ENCODE measurements at places on chromosomes 13 and 19. TPM values are rescaled to one million over a fixed set of nuclear protein-coding genes. Genes with fewer than 3 reads are reported as not detected.

The C13orf42 gene
- not detected for total RNA-seq

The TEX101 gene
- not detected for total RNA-seq

DNA sequence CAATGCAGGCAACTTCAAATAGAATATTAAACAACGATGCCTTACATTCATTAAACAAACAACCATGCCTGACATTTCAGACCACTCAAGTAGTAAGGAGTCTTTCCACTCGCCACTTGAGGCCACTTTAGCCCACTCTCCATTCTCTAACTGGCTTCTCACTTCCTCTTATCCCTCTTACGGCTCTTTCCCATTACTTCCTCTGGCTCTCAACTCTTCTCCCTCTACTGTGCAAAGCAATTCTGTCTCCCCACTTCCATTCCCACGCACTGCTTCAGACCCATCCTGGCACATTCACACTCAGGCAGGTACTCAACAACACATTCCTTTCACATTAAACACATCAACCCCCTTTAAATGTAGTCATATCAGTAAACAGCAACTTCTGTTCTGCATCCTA, 229.8 kb upstream of the IPO5 start:
- DNase-seq: no peak

DNA sequence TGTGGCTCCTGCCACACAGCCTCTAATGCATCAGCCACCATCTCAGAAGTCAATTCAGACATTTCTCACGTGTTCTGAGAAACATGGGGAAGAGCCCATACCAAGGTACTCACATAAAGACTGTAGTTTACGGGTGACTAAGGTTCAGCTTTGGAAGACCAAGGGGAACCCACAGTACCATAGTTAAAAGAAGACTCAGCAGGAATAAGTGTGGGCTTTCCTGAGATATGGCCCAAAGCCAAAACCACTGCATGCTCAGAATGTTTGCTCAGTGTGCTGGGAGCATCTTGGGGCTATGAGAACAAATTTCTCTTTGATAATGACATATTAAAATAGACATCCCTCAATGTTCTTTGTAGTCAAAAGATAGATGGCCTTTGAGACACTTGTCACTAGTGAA, 283.8 kb downstream of the DCT start:
- no peak for DNase-seq

DNA sequence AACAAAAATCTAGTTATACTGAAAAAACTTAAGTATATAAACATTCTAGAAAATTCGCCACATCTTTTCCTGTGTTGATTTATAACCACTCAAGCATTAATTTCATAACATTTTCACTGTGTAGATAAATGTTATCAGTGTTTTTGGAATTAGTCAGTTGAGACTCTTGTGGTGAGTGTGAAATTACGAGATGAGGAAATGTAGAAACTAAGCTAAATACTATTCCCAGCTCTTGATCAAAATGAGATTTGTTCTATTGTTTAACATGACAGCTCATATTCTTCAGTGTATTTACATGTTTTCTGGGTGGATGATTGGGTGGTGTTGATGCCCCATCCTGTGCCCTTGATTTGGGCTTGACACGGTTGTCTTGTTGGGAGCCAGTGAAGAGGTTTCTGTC, 406.8 kb downstream of the DACH1 start:
- no peak for DNase-seq

DNA sequence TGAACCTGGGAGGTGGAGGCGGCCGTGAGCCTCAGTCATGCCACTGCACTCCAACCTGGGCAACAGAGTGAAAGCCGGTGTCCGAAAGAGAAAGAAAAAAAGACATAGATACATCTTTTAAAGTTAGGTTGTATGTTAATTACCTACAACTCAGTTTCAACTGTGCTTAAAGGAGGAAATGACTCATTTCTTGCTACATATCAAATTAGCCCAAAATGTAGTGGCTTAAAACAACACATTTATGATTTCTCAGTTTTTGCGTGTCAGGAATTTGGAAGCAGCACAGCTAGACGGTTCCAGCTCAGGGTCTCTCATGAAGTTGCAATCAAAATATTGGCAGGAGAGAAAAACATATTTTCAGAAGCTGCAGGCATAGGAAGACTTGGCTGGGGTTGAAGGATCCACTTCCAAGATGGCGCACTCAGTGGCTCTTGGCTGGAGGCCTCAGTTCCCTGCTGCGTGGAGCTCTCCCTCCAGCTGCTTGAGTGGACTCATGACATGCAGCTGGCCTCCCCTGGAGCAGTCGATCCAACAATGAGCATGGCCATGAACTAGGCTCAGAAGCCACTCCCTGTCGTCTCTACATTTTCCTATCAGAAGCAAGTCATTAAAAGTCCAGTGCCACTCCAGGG, 7.1 kb downstream of the LDLR start:
- no peak for DNase-seq

GRCh38 chr13:107721125-107721869, 494.0 kb downstream of the LIG4 start:
- no peak for DNase-seq

- no peak for DNase-seq
Measured at GRCh38 chr13:60019119-60019993, 144.4 kb downstream of the DIAPH3 start.

GRCh38 chr13:30704596-30704995, 30.7 kb upstream of the ALOX5AP start:
- no peak for DNase-seq

The ADGRE2 gene
- 4.7 TPM for total RNA-seq
